ENCODE measurements at places on chromosomes 12 and 14.

- peak; percentile 98 for DNase-seq
Observed at GRCh38 chr12:19273482-19274330, 144.2 kb downstream of the PLEKHA5 start.

DNA sequence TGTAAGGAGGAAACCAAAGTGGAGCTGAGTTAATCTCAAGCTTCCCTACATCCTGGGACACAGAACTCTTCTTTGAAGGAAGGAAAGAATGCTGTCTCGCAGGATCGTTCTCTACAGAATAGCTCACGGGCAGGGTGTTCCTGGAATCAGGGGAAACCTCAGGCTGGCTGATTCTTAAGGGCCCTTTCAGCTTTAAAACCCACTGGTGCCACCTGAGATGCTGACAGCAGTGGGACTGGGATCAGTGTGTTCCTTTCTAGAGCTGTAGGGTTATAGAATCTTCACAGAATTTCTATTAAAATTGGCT, 47.8 kb downstream of the UBE3B start:
- DNase-seq: no peak

- DNase-seq: no peak
Observed at GRCh38 chr14:86847140-86847539, 1145.8 kb downstream of the GALC start.

DNA sequence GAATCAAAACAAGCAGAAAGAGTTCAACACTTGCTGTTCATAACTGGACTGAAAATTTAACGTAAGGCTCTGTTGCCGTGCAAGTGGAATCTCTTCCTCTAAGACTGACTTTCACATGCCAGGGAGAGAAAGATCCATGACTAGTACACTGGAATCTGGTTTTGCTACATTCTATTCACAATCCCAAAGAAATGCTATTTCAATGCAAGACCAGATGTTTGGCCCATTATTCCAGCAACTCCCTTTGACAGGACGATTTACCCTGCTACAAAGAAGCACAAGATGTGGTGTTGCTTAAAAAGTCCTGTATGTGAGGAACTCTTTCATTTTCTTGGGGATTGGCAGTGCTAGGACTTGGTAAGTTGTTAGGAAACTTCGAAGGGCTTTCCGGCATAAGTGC, 17.4 kb downstream of the RFC5 start:
- DNase-seq: no peak

DNA sequence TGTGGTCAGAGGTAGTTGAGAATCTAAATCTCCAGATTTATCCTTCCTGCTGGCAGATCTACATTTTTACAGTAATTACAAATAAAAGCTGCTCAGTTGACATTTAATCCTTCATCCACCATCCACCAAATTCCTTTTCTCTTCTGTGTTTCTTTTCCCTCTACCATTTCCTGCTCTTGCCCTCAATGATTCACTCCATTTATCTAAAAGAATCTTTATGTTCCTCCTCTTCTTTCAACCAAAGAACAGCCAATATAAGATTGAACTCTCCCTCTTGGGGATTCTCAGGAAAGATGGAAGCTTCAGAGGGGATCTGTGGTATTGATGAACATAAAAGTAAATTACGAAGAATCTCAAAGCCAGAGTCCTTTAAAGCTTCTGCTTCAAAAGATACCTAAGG, 4.4 kb downstream of the MAP4K5 start:
- no peak for DNase-seq

DNA sequence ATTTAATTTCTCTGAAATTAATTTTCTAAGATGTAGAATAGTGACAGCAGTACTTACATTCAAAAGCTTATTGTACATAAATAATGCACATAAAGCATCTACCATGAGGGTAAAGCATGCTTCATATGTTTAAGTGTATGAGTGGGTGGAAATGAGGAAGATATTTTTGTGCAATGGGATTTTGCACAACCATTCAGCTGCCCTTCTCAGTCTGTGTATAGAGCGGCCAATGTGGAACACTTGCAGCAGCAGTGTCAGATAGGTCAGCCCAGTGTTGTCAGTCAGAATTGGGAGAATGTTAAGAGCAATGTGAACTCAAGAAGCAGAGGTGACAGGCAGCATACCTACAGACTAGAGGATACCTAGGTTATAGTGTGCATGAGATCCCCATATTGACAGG, 72.5 kb upstream of the ATP2B1 start:
- DNase-seq: no peak

DNA sequence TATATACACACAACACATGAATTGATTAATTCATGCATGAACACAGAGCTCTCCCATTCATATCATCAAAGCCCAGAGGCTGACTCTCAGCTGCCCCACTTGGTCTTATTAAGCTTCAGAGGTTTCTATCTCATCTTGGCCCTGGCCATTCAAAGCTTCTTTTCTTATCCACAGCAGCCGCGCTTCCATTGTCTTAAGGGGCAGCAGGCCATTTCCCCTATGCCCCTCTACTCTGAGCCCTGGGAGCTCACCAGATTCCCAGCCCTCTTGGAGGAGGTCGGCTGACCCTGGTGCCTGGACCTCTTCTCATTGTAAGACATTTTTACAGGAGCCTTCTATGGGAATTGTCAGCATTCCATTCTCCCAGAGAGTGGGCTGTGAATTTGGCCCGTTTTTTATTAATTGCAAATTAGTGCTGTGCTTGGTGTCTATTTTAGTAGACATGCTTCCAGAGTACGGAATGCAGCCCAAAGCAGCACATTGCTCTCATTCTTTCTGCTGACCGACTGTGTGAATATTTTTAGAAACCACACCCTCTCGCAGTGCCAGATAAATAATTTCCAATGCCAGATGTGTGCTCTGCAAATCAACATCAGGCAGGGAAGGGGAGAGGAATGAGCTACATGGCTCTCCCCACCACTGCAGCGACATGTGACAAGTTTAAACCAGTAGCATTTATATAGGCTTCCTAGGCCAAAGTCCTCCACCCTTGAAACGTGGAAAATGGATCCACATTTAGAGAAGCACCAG, 58.5 kb downstream of the NUAK1 start:
- DNase-seq: no peak

DNA sequence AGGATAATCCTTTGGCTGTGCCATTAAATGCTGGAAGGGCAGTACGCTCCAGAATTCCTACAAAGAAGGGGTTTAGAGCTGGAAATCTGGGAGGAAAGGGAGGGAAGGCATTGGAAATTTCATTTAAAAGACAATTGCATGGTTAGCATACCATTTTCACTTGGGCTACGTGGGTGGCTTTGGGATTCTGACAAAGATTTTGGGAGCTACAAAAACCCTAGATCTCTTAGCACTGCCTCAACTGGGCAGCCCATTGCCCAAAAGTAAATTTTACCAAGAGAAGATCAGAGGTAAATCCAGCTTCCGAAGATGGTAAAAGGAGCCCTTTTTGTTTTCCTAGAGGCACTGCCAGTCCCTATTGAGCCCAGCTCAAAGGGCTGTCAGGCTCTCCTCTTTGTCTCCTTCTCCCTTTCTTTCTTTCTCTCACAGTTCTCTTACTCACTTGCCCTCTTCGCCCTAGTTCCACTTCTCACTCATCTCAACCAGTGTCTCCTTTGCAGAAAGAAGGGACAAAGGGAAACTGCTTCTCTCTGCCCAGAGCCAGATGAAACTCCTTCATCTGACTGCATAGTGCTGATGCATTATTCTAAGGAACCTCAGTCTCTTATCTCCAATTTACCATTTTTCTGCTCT, 125.4 kb upstream of the PLEKHA5 start:
- no peak for DNase-seq

GRCh38 chr12:24488091-24488596, 460.8 kb downstream of the BCAT1 start:
- no peak for DNase-seq

- DNase-seq: no peak
Observed at GRCh38 chr14:68756734-68757133, 36.1 kb downstream of the ZFP36L1 start.

GRCh38 chr12:73531752-73532151, 1005.9 kb upstream of the ATXN7L3B start:
- no peak for DNase-seq

GRCh38 chr14:25048170-25049016, 1.6 kb downstream of the STXBP6 start:
- no peak for DNase-seq

- no peak for DNase-seq
Observed at GRCh38 chr12:131436922-131437705, 273.8 kb upstream of the SFSWAP start.

- no peak for DNase-seq
Observed at GRCh38 chr12:94277426-94278000, 129.1 kb downstream of the PLXNC1 start.

- no peak for DNase-seq
Observed at GRCh38 chr14:89493877-89494634, 77.0 kb upstream of the FOXN3 start.

DNA sequence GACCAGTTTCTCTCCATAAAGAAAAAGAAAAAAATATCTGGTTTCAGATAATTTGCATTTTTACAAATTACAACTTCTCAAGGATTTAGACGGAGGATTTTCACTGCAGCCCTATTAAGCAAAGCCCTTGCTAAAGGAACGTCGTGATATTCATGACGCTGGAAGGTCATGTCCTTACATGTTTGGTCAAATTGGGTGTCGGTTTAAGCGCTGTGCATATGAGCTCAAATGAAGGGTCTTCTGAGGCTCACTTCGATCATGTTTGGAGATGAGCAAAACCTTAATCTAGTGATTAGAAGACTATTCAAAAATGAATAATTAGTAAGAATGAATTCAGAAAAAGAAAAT, 67.3 kb upstream of the USP15 start:
- no peak for DNase-seq

DNA sequence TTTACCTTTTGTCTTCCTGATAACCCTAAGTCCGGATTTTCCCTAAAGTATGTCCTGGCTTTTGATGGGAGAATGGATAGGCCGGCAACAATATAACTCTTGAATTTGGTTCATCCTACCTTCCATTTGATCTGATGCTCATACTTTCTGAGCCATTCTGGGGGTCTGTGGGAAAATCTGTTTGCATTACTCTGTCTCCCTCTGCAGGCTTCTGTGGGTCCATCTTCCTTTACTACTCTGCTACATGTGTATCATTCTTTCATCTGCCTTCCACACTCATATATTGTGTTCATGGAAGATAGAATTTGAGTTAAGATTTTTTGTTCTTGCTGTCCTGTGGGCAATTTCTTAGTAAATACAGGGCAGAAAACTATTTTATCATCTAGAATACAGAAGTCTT, 101.5 kb downstream of the NAV3 start:
- DNase-seq: peak; percentile 22

GRCh38 chr12:56988207-56988739, 18.1 kb downstream of the ZBTB39 start:
- no peak for DNase-seq

DNA sequence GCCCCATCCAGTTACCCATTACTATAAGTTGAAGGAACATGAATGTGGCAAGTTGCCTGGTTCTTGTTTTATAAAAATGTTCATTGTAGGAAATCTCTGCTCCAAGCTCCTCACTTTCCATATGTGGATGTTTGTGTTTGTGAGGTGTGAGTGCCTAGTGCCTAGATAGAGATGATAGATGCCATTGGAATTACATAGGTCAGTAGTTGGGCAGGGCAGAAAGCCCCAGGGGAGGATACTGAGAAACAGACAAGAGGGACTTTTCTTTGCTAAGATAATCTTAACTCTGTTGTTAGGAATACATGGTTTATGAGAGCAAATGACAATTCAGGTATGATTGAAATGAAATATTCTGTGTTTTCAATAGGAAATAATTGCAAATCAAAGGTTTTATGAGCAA, 226.3 kb upstream of the GRIP1 start:
- DNase-seq: no peak

- no peak for DNase-seq
Observed at GRCh38 chr14:90676912-90677311, 139.3 kb downstream of the TTC7B start.

GRCh38 chr12:91565246-91565645, 382.6 kb upstream of the DCN start:
- DNase-seq: no peak

GRCh38 chr14:78073028-78073427, 97.1 kb upstream of the NRXN3 start:
- DNase-seq: no peak

- DNase-seq: no peak
Observed at GRCh38 chr12:38586789-38587188, 270.2 kb downstream of the ALG10B start.

GRCh38 chr14:35414365-35414764, 9.8 kb upstream of the NFKBIA start:
- no peak for DNase-seq

GRCh38 chr12:70052931-70053497, 190.2 kb upstream of the CNOT2 start:
- no peak for DNase-seq

- DNase-seq: no peak
Observed at GRCh38 chr12:117563007-117563406, 201.6 kb upstream of the NOS1 start.

- DNase-seq: no peak
Observed at GRCh38 chr12:85273381-85274314, 6.4 kb upstream of the ALX1 start.

- no peak for DNase-seq
Observed at GRCh38 chr14:93775744-93776143, 12.5 kb downstream of the PRIMA1 start.

GRCh38 chr14:76237349-76237990, 85.7 kb downstream of the GPATCH2L start:
- DNase-seq: no peak

GRCh38 chr14:59293935-59294661, 105.6 kb downstream of the DAAM1 start:
- no peak for DNase-seq

DNA sequence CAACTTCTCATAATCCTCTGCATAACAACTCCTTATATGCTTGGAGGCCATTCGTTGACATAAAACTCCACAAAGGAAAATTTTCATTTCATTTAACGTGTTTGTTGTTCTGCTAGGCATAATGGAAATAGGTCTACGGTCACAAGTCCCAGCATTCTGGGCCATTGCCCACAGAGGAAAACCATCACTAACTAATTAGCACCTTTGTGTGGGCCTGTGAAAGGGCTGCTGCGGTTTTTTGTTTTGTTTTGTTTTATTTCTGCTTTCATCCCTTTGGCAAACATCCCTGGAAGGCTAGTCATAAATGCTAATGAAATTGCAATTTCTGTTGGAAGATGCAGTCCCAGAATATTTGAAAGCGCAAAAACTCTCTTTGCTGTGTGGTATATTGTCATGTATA, 180.3 kb downstream of the RMST start:
- peak; percentile 72 for DNase-seq

DNA sequence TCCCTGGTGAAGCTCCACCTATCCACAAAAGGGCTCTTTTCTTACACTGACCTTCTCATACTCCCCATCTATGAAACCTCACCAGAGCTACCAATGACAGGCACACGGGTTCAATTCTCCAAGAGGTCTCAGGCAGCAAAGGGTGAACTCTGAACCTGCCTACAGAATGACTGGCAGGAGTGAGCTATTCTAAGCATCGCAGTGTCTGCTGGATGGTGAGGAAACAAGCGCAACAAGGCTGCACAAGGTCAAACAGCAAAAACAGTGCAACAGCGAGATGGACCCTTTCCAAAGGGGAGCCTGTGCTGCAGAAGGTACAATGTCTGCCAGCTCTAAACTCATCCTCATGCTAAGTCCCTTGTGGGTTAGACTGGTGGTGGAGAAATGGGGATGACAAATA, 22.0 kb downstream of the TMCC3 start:
- DNase-seq: no peak

GRCh38 chr12:81381951-81382350, 304.1 kb downstream of the ACSS3 start:
- no peak for DNase-seq
